ENCODE measurements at places on chromosomes 1 and 21.

DNA sequence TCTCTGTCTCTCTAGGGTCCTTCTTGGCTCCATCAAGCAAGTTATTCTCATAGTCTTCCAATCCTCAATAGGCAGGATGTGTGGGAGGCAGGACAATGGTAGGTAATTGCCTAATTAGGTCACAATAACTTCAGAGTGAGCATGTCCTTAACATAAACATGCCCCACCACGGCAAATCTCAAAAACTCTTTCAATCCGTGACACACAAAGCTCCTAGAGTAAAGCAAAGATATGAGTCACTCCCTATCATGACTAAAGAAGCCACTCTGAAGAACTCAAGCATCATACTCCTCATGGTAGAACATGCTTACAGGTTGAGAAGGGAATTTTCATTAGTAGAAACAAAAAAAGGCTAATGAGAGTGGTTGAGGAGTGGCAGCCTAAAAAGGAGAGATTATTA lies 4.9 kb downstream of the HAO2 start:
- no peak for DNase-seq

- no peak for DNase-seq
Measured at GRCh38 chr1:147892731-147893214, 9.8 kb upstream of the GJA8 start.

DNA sequence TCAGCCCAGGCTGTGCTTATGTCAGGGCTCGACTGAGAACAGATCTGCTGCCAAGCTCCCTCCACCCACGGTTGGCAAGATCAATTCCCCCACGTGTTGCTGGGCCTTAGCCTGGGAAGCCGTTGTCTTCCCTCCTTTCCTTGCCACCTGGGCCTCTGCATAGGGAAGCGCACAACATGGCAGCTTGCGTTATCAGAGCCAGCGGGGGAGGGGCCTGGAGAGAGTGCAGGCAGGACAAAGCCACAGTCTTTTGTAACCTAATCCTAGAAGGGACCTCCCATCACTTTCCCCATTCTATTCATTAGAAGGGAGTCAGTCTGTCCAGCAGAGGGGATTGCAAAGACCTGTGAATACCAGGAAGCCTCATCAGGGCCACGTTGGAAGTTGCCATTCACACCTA lies 17.0 kb upstream of the IGSF21 start:
- no peak for DNase-seq

DNA sequence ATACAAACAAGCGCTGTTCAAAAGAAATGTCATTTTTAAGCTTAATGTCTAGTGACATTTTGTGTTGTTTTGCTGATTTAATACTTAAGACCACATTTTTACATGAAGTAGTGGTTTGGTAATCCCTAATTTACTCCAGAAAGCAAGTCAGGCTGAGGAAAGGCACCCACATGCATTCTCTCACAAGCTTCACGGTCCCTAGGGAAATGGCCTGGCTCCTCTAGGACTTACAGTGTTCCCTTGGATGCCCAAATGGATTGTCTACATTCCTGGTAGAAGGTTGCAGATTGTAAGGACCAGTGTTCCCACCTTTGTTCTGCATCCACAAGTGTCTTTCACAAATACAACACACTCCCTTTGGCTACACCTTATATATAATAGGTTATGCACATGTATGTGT lies 9.5 kb downstream of the GPSM2 start:
- DNase-seq: no peak

DNA sequence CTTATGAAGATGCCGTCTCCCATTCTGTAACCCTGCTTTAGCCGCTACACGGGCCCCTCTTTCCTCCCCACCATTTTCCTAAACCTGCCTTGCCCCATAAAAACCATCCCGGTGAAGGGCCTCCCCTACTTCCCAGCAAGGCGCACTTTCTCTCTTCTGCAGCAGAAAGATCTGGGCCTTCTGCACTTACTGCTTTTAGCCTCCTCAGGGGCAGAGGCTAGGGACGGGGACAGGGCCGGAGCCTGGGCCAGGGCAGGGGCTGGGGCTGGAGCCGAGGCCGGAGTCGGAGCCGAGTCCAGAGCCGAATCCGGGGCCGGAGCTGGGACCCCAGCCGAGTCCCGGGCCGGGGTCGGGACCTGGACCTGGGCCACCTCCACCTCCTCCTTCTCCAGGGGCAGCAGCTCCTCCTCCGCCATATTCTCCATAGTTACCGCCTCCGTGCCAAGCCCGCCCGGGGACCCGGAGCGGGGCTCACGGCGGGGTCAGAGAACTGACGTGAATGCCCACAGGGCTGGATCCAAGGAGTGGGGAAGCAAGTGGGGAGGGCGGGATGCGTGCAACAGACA lies 382 bp downstream of the TRMT1L start:
- peak; percentile 5 for DNase-seq

- DNase-seq: no peak
Measured at GRCh38 chr1:176056312-176056711, 150.8 kb downstream of the COP1 start.

DNA sequence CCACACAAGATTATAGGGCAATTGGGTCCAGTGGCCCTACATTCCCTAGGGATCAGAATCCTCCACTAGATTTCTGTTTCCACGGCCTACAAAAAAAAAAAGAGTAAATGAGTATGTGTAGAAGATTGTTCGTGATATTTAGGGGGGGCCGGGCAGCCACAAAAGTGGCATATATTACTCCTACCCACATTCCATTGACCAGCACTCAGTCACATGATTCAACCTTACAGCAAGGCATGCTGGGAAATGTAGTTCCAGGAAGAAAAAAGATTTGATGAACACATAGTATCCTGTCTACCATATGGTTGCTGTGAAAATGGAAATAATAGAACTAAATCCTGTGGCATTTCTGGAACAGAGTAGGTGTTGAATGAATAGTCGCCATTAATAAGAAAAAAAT lies 43.4 kb upstream of the GJB5 start:
- no peak for DNase-seq

- DNase-seq: no peak
Measured at GRCh38 chr1:167567663-167568062, 14.1 kb upstream of the CREG1 start.

GRCh38 chr1:208101661-208102431 lies 142.3 kb downstream of the PLXNA2 start:
- DNase-seq: no peak

GRCh38 chr21:37620401-37620800 lies 253.8 kb downstream of the DYRK1A start:
- no peak for DNase-seq

- no peak for DNase-seq
Measured at GRCh38 chr21:17949421-17949820, 130.3 kb upstream of the C21orf91 start.

GRCh38 chr1:63868268-63868781 lies 94.5 kb downstream of the ROR1 start:
- no peak for DNase-seq

DNA sequence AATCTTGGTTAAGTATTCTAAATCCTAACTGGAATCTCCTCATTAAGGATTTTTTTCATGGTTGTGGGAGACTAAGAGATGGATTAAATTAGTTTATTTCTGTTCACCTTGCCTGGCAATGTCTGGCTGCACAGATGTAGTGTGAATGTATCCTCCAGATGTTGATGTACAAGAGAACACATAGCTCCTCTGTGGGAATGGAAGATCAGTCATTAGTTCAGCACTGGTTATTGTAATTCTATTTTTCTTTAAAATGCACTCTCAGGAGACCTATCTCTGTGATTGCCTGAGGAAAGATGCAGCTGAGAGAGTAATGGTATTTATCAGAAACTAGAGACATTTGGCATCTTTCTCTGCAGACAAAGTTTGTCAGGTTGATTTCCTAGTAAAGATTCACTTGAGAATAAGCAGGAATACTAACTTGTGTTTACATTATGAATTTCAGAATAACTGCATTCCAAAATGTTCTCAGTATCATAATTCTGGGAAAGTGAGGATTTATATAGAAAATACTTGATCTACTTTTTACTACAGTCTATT lies 178.6 kb downstream of the GIPC2 start:
- DNase-seq: no peak

DNA sequence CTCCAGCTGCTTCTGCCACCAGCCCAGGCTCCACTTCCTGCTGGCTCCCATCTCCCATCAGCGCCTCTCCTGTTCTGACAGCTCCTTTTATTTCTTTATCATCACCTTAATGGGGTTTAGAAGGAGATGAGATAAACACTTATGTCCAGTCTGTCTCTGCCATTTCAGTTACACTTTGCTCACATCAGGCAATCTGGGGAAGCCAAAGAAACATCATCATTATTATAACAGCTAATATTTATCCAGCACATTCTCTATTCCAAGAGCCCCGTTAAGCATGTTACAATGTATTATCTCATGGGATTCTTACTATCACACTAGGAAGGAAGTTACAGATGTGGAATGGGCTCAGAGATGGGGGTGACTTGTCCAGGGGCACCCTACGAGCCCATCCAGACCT lies 31.2 kb downstream of the DMRTB1 start:
- DNase-seq: no peak

DNA sequence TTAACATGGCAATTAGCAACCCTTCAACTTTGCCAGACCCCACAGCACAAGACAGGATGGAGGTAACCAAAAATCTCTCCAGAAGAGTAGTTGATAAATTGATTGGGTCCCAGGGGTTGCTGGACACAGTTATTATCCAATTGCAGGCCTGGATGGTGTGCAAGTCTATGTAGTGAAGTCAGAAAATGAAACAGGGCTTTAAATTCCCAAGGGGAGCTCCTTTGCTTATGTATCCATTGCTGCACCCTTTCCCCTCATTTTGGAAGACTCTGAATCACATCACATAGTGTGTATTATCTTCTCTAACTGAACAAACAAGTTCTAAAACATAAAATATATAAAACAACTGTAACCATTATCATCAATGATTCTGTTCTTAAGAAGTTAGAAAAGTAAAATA lies 550.2 kb downstream of the LMO4 start:
- DNase-seq: no peak

DNA sequence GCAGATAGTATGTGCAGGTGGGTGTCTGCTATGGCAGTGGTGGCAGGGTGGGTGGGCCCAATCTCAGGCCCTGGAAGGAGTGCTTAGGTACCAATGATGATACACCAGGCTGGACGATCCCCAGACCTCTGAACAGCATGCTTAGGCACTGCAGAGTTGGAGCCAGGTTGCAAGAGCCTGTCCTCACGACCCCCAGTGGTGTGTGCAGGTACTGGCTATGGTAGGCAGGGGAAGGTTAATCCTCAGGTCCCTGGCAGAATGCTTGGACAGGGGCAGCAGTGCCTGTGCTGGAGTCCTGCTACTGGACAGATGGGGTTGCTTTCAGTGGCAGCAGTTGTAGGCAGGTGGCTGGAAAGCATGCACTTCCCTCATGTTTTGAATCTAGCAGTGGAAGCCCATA lies 100.5 kb upstream of the NEK7 start:
- DNase-seq: no peak

DNA sequence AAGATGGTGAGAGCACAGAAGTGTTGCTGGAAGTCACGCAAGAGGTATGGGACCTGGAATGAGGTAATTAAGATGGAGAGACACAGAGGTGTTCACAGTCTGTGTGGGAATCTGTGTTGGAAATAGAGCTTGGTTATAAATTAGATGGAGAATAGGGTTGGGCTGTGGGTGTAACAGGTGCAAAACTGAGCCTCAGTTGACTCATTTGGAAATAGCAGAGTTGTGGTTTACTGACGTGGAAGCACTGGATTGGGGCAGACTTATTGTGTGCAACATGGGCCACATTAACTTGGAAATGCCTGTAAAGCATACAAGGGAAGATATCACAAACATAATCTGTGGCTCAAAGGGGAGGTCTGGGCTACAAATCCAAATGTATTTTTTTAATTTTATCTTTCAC lies 13.0 kb downstream of the CAMSAP2 start:
- no peak for DNase-seq

DNA sequence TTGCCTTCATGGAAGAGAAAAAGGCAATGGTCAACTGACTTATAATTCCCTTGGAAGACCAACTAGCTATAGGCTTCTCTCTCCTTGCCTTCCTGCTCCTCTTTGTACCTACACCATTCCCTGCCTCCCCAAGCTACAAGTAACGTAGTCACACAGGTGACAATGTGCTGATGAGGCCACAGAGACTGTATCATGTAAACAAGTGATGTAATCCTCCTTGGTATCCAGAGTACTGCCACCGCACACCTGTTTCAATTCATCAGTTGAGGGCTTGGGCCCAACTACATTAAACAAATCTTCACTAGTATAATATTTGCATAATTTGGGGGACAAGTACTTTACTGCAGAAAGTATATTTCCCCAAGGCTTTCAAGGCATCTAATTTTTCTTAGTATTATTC lies 76.4 kb upstream of the SCYL3 start:
- DNase-seq: no peak

- no peak for DNase-seq
Measured at GRCh38 chr21:43930074-43930847, 65.2 kb downstream of the AGPAT3 start.

DNA sequence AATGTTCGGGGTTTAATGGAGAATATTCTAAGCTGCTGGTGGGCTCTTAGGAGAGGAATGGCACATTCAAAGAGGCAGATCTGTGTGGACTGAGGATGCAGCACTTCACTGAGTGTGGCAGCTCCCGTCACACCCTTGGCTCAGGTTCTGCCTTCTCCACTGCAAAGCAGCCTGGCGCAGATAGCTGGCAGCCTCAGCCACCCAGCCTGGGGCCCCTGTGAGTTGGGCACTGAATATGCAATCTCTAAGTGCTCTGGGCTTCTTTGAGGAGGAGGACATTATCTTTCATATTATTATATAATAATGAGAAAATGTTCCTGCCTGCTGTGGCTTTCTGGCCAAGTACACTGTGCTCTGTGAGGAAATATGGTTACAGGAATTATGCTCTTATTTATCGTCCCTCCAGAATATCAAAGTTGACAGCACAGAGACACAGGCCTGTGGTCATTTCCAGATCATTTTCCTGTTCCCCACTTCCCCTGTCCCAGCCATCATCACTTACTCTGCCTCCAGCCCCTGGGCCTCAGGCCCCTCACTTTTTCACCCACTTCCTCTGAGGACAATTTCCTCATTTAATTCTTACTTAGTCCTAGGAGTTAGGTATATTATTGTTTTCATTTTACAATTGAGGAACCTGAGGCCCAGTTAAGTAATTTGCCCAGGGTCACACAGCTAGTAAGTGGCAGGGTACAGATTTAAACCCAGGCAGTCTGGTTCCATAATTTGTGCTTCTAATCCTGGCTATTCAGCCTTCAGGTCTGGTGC lies 53.6 kb downstream of the MAB21L3 start:
- DNase-seq: no peak

GRCh38 chr1:228478912-228479711 lies 8.1 kb upstream of the RNF187 start:
- DNase-seq: no peak

DNA sequence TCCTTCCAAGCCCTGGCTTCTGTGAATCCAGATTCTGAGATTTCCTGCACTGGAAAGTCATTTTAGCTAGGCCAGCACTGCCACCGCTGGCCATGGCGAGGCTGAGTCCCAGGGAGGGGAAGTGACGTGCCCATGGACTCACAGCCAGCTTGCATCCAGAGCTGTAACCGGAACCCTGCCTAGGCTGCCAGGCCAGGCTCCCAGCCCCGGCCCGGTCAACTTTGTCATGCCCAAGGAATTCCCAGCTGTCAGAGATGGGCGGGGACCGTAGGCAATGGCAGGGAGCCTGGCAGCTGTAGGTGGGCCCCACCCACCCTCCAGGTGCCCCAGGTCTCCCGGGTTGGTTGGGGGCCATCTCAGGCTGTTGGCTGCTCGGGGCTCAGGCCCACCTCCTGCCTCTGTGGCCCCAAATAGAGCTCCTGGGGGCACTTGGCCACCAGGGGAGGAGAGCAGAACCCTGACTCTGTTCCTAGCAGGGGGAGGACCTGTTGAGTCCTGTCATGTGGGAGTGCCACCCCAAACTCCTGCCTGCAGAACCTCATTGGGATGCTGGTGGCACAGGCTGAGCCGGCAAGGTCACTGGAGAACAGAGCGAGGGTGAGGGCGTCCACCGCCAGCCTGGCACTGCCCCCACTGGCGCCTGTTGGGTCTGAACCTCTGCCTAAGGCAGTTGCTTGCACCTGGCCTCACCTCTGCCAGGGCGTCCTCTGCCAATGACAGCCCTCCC lies 57.8 kb downstream of the FOXO6 start:
- DNase-seq: no peak

All from stimulated activated CD8-positive, alpha-beta memory T cell treated with anti-CD3 and anti-CD28 coated beads, Interleukin-4, amount 100 ng/mL, for 1 hour (primary cell).